ENCODE measurements at places on chromosomes 16 and 17. TPM values are rescaled to one million over a fixed set of nuclear protein-coding genes. Genes with fewer than 3 reads are reported as not detected.

DNA sequence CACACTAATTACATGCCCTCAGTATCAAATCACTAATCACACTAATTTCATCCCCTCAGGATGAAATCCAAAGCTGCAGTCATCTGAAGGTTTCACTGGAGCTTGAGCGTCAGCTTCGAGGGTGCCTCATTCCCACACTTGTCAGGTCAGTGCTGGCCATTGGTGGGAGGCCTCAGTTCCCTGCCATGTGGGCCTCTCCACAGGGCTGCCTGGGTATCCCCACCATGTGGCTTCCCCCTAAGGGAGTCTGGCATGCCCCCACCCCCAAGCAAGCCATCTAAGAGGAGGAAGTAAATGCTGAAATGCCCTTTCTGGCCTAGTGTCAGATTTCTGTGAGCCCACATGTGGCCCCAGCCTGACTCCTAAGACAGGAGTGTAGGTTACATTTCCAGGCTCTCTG, 78.6 kb upstream of the CDH5 start:
- DNase-seq = no peak

DNA sequence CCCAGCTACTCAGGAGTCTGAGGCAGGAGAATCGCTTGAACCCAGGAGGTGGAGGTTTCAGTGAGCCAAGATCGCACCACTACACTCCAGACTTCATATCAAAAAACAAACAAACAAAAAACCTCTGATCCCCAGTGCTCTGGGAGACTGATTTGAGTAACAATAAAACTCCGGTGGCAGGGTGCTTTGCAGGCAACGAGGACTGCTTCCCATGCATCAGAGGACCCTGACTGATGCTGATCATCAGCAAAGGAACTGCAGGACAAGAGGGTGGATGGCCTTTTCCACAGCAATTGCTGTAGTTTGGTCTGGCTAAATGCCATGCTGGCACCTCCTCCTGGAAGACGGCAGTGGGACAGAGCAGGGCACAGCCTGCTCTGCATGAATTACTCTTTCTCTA, 6.4 kb upstream of the SLC39A11 start:
- peak; percentile 36 for DNase-seq

GRCh38 chr16:57757326-57757786, 21.8 kb downstream of the KATNB1 start:
- peak; percentile 97 for DNase-seq

DNA sequence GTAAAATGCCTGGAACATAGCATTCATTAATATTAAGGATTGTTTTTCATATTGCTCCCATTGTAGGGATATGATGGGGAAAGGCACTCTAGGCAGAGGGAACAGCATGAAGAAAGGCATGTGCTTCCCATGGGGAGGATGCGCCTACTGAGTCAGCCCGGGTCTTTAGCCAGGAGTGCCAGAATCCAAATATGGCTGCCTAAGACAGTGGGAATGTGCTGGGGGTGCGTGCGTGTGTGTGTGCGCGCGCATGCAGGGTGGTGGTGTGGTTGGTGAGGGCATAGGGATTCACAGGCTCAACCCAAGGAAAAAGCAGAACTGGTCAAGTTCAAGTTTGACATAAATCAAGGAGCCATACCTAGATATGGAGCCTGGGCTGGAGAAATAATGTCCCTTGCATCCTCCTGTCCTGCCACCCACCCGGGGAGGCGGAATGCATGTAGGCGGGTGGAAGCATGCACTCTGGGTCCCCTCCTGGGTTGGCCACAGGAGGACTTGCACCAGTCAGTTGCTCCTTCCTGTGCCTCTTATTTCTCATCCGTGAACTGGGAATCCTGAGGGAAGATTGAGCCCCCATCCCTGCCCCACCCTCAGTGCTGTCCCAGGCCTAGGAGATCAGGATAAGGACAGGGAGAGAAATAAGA, 18.6 kb upstream of the NDRG4 start:
- DNase-seq = no peak

- no peak for DNase-seq
Observed at GRCh38 chr16:14011846-14012245, 59.3 kb upstream of the MRTFB start.

DNA sequence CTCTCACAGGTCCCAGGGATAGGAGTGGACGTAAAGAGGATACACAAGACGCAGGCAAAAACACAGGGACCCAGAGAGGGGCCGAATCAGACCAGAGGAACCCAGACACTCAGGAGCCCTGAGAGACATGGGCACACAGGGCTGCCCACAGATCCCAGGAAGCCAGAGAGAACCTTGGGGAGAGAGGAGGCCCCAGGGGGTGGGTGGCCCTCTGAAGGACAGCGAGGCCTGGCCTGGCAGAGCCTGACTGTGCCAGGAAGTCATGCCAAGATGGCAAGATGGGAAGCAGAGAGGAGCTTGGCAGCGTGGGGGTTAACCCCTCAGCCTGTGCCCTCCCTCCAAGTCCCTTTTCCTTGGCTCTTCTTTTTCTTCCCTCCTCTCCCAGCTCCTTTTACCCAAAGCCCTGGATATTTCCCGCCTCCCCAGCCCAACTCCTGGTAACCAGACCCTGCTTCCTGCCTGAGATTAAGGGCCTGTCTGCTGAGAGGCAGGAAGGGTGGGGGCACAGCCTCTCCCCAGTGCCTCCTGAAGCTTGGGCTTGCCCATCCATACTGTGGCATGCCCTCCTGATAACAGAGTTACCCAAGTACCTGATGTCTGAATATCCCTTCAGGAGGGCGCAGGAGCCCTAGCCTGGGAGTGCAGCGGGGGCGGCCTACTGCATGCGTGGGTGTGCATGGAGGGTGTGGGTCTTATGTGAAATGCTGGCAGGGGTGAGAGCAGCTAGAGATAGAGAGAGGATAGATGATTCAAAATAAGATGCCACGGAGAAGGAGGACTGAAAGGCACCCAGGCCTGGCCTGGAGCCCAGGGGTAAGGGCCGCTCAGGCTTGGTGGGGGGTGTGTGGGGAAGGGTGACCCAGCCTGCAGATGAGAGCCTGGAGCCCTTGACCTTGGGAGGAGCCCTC, 6.0 kb upstream of the TBX21 start:
- no peak for DNase-seq

DNA sequence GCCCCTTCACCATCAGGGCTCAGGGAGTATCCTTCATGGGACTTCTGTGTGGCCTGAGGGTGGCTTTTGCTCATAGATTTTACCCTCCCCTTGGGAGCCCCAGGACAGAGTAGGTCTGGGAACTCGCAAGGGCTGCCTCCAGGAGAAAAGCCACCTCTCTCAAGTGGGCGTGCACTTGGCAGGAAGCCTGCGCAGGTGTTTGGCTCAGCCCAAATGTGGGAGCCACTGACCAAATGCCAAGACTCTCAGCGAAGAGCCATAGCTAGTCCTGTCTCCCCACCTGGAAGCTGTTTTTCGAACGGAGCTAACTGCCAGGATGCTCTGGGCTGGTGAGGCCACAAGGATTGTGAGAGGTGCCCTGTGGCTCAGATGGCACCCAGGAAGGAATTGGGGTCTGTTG, 2.0 kb upstream of the HSD17B2 start:
- no peak for DNase-seq

- DNase-seq = no peak
Observed at GRCh38 chr17:70205401-70205800, 36.1 kb downstream of the KCNJ2 start.

DNA sequence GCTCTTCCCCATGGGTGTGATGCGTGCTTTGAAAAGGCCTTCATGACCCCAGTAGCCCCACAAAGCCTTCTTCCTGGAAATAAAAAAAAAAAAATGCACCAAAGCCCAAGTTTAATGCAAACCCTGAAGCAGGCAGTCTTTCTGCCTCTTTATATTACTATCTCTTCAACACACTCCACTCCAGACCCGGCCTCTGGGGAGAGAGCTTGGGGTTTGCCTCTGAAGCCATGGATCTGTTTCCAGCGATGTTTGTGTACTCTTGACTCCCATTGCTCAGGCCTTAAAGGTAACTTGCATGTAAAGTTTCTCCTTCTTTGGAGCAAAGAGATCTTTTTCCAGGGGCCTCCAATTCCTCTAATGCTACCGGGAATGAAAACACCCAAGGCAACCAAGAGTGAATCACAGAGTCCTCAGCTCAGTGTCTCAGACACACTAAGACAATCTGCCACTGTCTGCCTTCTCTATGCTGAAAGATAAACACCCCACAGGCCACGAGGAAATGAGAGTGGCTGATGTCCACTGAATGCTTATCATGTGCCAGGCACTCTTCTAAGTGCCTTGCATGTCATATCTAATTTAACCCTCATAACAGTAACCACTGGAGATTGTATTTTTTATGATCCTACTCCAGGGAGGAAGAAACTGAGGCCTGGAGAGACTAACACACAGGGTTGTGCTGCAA, 56.4 kb upstream of the AKTIP start:
- no peak for DNase-seq

GRCh38 chr17:29145289-29146073, 34.7 kb downstream of the MYO18A start:
- DNase-seq = no peak

DNA sequence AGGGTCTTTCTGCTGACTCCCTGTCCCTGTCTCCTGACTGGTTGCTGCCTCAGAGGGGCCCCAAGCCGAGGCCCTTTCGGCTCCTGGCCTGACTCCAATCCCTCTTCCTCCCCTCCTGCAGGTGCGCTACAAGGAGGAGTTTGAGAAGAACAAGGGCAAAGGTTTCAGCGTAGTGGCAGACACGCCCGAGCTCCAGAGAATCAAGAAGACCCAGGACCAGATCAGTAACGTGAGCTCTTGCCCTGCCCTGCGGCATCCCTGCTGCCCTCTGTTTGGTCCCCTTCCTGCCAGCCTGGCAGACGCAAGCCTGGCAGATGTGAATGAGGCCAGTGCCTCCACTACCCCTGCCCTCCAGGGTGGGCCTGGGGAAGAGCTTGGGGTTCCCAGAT, 27.1 kb upstream of the LASP1NB start:
- DNase-seq = no peak

DNA sequence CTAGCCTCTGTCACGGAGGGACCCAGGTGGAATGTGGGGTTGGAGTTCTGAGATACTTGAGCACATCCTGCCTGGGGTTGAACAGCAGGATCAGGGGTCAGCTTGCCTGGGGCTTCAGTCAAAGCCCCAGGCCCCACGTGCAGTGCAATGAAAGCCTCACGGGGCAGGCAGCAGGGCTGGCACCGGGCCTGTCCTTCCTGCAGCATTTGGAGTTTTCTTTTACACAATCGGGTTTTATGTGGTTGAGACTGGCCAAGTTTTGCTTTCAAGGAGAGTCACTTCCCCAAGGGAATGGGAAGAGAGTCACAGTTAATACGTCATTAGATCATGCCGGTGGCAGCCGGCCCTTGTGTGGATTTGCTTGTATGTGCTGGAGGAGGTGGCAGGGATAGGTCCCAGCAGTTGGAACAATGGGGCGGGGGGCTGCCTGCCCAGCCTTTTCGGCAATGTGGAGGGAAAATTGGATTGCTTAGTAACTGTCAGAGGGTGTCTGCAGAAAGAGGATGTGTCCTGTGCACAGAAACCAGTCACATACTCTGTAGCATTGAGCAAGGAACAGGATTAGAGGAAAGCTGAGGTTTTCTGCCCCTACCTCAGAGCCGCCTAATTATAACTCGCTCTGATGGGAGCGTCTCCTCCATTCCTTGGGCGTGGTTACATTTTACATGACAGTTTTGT, 4.5 kb downstream of the RMI2 start:
- no peak for DNase-seq

- no peak for DNase-seq
Observed at GRCh38 chr16:78324649-78325285, 225.3 kb downstream of the WWOX start.

Gene SCRN2
- total RNA-seq = 32.1 TPM

Gene CFAP97D1
- not detected for total RNA-seq

Gene CCL3
- total RNA-seq = 0.86 TPM

Gene GRB7
- total RNA-seq = 0.65 TPM

Gene ZPBP2
- not detected for total RNA-seq

Gene CACNB1
- 11.8 TPM for total RNA-seq

Data from cardiac septum (tissue), 1 donor.